ENCODE measurements at places on chromosomes 12 and 14.

GRCh38 chr12:46693034-46693433, 132.8 kb downstream of the SLC38A4 start:
- DNase-seq, result no peak

- DNase-seq, result no peak
Measured at GRCh38 chr12:30219047-30219446, 435.3 kb upstream of the TMTC1 start.

GRCh38 chr12:130818635-130819576, 20.1 kb downstream of the STX2 start:
- DNase-seq, result peak; percentile 57

- DNase-seq, result no peak
Measured at GRCh38 chr14:24964591-24964990, 85.4 kb downstream of the STXBP6 start.

DNA sequence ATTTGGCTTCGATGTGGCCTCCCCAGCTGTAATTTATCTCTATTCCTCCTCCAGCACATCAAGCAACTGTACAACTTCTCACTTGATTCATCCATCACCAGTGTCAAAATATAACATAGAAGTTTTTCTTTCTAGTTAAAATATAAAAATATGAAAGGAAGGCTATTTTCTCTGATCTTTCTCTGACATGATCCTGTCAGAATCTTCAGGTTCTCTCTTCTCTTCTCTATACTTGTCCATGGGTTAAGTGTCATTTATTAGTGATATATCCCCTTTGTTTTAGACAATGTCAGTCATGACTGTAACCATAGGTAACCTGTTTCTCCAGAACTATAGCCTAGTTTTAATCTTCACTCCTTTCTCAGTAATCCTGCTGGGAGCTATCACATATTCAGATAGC, 132.5 kb upstream of the G2E3 start:
- DNase-seq, result no peak

DNA sequence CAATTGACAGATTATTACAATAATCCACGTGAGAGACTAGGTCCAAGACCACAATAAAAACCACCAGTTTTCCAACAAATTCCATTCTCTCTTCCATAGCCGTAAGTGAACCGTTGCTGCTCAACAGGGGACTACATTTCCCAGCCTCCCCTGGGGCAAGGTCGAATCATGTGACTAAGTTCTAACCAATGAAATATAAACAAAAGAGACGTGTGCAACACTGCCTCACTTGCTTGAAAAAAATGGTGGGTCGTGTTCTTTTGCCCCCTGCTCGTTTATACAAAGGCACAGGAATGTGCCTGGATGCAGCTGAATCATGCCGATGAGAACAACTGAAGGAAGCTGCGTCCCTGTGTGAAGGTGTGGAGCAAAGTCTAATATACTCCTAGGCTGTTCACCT, 51.1 kb downstream of the HSPB8 start:
- DNase-seq, result no peak

GRCh38 chr12:5451251-5451650, 19.3 kb downstream of the NTF3 start:
- no peak for DNase-seq

DNA sequence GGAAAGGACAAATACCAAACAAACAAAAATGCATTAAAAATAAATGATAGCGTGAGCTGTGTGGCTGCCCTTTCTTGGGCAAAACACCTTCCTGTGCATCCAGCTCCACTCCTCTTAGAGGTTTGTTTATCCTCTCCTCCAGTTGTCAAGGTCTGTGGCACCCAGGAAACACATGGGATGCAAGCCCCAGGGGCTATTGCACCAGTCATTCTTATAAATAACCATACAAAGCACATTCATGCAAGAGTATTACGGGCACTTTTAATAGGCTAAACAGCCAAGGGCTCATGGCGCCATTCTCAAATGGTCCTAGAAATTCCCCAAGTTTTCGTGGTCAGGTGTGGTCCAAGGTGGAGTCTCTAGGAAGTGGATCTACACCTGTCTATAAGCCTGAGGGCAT, 257.0 kb downstream of the DPF3 start:
- DNase-seq, result no peak

- no peak for DNase-seq
Measured at GRCh38 chr14:32481707-32482106, 152.6 kb downstream of the AKAP6 start.

Data from stimulated activated CD8-positive, alpha-beta memory T cell treated with anti-CD3 and anti-CD28 coated beads, Interleukin-12 subunit alpha, Interleukin-12 subunit beta, amount 100 ng/mL, for 1 hour (primary cell).